ENCODE measurements at places on chromosomes 7 and 10.

DNA sequence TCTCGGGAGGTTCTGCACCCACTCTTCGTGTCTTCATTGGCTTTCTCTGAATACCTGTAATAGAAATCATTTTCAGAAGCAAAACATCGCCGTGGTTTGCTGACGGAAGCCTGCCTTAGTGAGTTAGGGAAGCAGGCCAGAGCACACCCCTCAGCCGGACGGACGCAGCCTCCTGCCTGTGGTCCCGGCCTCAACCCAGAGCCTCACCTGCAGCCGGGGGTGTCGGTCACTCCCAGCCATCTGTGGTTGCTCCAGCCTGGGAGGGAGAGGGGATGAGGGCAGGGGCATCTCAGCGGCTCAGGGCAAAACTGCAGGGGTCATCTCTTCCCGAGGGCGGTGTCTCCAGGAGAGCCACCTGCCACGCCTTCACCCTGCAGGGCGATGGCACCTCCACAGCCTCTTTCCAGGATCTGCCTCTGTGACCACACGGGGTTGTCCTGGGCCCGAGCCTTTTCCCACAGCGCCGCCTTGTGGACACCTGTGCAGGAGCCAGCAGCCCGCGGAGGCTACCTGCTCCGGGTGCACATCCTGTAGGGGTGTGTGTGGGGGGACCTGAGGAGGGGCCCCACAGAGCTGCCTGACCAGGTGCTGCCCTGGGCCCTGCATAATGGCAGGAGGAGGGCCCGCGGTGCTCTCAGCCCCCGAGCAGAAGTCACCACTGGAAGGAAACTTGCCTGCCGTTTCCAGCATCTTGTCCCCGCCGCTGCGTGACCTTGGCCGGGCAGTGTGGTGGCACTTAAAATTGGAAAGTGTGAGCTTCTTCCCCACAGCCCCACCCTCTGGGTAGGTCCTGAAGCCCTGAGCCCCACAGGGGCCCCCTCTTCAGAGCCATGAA is 21.6 kb upstream of the AP5Z1 start:
- DNase-seq, result peak; percentile 76

GRCh38 chr10:110337906-110338305 is 33.2 kb upstream of the SMNDC1 start:
- DNase-seq, result no peak

DNA sequence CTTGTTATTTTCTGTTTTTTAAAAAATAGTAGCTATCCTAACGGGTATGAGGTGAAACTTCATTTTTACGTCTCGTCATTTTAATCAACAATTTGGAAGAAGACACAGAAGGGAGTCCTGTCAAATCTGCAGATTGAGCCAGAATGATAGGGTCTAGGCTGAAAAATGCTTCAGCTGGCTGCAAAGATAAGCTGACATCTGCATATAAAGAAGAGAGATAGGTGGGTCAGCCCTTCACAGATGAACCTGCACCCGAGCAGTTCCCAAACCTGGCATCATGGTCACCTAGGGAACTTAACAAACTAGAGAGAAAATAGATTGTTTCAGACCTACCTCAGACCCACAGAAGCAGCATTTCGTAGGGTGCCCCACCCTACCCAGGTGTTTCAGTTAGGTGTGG is 35.2 kb upstream of the BMPR1A start:
- no peak for DNase-seq

DNA sequence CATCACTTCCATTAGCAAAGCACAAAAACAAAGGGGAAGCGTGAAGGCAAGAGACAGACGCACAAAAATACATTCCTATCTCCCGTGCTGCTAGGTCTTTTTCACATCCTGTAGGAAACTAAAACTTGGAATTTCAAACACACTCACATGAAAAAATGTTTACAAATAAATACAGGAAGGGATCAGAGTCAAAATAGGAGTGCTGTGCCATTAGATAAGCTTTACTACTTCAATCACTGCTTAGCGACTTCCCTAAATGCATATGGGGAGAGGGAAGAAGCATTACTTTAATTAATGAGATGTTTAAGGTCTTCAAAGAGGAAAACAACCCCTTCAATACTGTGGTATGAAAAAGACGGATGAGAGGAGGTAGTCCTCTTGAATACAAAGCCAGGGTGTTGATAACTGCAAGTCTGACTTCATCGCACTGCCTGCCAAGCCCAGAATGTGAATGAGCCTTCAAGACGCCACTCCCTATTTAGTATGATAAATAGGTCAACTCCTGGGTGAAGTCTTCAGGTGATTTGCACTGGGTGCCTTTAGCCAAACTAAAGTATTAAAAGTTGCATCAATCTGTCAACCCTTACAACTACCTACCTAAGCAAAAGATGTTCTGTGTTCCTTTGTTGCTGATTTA is 13.9 kb downstream of the PARD3 start:
- no peak for DNase-seq

DNA sequence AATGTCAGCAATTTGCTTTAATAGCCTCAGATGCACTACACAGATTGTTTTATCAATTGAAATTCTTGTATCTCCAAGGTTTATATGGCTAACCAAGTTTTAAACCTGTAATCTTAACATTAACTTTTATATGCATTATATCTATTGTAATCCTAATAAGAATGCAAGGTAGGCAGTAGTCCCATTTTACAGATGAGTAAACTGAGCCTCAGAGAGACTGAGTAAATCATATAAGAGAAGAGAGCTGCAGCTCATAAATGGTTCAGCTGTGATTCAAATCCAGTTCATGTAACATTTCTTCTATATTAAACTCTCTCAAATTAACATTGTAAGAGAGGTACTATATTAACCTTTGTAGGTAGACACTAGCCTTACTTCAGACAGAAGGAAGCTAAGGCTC is 44.0 kb downstream of the MALSU1 start:
- DNase-seq, result no peak

DNA sequence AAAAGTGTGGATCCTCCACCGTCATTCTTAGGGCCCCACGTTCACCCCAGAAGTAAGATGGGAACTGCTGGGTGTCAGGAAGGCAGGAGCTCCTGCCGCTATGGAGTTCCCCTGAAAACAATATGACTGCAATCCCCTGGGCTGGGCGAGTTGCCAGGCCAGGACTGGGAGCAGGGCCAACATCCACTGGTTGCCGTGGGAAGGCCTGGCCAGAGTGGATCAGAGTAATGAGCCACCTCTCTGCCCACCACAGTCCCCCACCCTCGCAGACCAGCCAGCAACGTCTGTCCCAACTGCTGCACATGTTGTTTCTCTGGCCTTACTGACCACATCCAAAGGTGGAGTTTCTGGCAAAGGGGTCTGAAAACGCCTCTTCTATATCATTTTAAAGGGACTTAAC is 86.6 kb downstream of the STRA8 start:
- peak; percentile 20 for DNase-seq

DNA sequence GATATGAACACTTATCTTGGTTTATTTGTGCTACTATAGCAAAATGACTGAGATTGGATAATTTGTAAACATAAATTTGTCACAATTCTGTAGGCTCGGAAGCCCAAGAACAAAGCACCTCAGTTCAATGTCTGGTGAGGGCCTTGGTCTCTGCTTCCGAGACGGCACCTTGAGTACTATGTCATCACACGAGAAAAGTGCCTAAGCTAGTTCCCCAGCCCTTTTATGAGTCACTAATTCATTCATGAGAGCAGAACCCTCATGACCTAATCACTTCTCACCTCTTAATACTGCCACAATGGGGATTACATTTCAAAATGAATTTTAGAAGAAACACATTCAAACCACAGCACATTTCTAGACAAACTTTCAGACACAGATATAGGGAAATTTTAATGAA is 52.0 kb upstream of the PRSS1 start:
- DNase-seq, result no peak

DNA sequence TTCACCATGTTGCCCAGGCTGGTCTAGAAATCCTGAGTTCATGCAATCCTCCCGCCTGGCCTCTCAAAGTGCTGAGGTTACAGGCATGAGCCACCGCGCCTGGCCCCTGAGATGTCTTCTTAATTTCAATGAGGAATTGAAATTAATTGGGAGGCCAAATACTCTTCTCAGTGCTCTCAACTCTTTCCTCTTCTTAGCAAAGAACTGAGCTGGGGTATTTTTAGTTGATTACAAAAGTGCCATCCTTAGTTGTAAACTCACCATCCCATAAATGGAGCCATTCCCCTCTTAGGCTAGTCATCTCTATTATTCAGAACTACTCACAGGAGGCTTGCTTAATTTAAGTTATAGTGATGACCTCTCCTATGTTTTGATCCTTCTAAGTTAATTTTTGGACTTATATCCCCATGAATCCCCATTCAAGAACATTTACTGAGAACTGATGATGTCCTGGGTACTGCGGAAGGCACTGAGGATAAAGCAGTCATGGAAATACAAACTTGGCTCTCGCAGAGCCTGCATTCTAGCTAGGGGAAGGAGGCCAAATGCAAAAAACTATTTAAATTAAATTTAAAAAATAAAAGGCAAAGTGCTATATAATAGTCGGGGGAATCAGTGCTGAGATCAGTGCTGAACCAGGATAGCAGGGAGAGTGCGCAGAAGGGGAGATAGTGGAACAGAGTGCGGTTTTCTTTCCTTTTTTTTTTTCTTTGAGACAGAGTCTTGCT is 145.3 kb downstream of the SFMBT2 start:
- no peak for DNase-seq

GRCh38 chr10:11017570-11018431 is at the start of gene CELF2:
CELF2 (plus strand) TSS chr10:11017872; CDS start chr10:11018090, 218 bp downstream.
- peak; percentile 5 for DNase-seq

GRCh38 chr10:34654211-34654610 is 160.9 kb downstream of the PARD3 start:
- no peak for DNase-seq

DNA sequence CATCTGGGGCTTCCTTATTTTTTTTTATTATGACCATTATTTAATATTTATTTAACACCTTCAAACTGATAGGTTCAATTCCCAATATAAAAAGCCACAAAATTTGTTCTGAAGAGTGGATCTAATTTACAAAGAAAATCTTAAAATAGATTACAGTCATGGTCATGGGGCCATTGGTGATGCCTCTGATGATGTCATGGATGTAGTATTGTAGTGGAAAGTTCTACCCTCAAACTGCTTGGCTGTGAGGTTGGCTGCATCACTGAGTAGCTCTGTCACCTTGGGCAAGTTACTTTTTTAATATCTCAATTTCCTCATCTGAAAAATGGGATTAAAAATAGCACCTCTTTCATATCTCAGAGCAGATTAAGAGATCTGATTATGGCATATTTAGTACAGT is 128.5 kb downstream of the DKK1 start:
- peak; percentile 27 for DNase-seq

DNA sequence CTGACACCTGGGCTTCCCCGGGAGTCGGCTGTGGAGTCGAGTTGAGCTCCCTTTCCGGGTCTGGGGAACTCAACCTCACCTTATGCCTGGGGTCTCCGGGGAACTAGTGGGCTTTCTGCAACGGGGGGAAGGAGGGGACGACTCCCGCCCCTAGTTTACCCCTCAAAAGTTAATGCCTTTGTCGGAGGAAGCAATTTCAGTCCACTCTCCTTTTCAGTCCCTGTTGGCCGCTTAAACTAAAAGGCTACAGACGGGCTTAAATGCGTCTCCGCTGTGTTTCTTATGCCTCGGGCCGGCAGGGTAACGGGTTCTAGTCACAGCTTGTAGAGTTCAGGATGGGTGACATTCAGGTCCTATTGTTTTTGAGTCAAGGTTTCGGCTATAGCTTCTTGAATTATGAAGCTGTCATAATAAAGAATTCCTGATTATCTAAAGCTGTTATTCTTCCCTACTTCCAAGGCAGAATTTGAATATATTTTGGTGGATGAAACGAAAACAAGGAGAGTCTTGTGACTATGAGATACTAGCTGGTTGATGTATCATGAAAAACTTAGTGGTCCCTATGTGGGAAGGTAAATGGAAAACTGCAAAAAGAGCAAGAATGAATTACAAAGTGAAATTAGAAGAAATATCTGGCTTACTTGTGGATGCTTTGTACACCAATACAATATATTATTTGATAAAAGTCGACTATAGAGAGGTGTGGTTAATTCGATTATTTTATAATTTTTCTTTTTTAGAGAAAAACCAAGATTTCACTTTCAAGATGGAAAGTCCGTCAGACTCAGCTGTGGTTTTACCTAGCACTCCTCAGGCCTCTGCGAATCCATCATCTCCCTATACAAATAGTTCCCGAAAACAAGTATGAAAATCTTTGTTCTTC is 495 bp downstream of the SFR1 start:
- peak; percentile 11 for DNase-seq

DNA sequence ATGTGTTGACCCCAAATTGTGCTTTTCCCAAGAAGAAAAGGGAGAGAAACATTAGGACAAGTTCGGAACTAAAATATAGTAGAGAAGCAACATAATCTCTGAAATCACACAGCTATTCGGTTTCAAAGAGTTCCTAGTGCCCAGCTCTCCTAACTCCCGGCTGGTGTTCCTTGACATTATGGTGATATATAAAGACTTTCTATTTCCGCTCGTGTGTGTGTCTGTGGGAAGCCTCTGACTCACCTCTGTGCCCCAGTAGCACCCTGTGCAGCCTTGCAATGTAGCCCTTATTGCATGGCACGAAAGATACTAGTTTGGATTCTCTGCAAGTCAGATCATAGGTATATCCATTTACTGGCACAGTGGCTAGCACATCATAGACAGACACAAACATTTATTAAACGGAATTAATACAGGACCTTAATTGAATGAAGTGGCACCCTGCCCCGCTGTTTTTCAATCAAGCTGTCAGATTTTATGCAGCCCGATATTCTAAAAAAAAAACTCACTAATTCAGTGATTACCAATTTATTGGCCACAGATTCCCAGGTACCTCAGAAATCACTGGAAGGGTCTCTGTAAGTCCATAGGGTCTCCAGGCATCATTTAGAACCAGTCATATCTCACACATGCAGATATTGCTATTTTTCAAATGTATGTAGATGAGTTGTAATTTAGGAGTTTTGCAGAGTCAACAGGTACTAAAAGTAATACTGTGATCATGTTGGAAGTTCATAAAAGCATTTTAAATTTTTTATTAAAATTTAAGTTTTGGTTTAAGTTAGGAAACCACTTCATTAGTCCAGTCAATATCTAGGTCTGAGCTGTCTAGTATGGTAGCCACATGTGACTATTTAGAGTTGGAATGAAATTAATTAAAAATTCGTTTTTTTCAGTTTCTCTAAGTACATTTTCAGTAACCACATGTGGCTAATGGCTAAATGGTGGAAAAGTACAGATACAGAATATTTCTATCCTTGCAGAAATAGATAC is 43.3 kb downstream of the SFTPD start:
- DNase-seq, result peak; percentile 3

- DNase-seq, result peak; percentile 53
These were observed 134.5 kb downstream of the NRBF2 start for GRCh38 chr10:63267414-63268148.

GRCh38 chr10:112168733-112169132 is 14.8 kb downstream of the GPAM start:
- no peak for DNase-seq

DNA sequence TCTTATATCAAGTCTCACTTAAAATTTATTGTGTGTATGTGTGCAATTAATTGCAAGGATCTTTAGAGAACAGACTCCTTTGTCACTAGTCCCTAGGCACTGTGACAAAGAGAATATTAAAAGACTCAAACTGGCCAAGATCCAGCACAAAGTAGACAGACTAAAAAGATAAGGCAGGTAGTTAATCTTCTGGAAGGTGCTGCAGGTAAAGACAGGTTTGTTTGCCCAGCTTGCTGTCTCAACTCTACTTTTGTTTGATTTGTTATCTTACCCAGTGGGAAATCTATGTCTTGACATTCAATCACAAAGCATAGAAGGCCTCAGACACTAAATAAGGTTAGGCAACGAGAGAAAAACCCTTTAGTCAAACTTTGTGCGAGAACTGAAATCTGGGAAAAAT is 807.9 kb upstream of the LRRN3 start:
- DNase-seq, result no peak

GRCh38 chr10:26681076-26681475 is 16.4 kb upstream of the PDSS1 start:
- DNase-seq, result no peak

- DNase-seq, result no peak
These were observed 29.3 kb upstream of the GTF2IRD1 start for GRCh38 chr7:74424291-74424880.
